ENCODE measurements at places on chromosomes 1 and 21. TPM values are rescaled to one million over a fixed set of nuclear protein-coding genes. Genes with fewer than 3 reads are reported as not detected.

The FOXO6 gene
- not detected for total RNA-seq

- DNase-seq: no peak
Observed at GRCh38 chr1:151990856-151991198, 2.8 kb downstream of the S100A10 start.

DNA sequence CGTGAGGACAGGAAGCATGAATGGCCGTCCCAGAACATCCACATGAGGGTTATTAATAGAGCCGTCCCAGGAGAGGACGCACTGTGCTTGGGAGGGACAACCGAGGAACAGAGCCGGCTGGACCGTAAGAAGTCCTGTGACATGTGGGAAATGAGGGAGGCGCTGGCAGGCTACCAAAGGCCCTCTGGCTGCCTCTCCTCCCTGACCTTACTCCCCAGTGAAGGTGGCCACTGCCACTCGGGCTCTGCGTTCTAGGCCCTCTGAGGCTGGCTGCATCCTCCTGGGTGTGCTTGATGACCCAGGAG is 15.5 kb upstream of the NPPB start:
- no peak for DNase-seq

DNA sequence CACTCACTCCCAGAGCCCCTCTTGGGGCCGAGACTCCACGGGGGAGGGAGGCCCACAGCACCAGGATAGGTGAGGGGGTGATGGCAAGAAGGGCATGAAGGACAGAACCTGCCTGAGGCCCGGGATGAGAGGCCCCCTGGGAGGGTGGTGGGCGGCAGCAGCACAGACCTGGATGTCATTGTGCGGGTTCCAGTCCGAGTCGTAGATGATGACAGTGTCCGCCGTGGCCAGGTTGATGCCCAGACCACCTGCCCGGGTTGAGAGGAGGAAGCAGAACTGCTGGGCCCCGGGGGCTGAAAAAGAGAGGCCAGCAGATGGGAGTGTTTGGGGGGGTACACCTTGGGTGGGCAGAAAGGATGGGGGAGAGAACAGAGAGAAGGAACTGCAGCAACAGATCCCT is 50.1 kb downstream of the CHD5 start:
- no peak for DNase-seq

GRCh38 chr1:43147625-43148327 is 24.3 kb downstream of the EBNA1BP2 start:
- no peak for DNase-seq
